ENCODE measurements at places on chromosomes 7 and 10.

DNA sequence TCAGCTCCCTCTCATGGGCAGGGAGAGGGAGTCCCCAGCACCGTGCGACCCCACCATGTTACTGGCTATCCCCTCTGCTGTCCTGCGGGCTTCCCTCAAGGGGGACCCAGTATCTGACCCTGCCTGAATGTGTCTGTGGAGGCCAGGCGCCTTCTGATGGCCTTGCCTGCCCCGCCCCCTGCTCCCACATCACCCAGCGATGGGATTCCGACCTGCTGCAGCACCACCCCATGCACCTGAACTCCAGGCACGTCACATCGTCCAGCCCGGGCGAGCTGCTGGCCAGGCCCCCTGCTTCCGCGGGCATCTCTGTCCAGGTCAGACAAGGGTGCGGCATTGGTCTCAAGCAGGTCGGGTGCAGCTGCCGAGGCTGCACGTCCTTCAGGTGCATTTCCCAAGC is 19.0 kb downstream of the LRRC27 start:
- no peak for DNase-seq

GRCh38 chr10:35379226-35380137 is 43.2 kb downstream of the CCNY start:
- DNase-seq, result peak; percentile 34

DNA sequence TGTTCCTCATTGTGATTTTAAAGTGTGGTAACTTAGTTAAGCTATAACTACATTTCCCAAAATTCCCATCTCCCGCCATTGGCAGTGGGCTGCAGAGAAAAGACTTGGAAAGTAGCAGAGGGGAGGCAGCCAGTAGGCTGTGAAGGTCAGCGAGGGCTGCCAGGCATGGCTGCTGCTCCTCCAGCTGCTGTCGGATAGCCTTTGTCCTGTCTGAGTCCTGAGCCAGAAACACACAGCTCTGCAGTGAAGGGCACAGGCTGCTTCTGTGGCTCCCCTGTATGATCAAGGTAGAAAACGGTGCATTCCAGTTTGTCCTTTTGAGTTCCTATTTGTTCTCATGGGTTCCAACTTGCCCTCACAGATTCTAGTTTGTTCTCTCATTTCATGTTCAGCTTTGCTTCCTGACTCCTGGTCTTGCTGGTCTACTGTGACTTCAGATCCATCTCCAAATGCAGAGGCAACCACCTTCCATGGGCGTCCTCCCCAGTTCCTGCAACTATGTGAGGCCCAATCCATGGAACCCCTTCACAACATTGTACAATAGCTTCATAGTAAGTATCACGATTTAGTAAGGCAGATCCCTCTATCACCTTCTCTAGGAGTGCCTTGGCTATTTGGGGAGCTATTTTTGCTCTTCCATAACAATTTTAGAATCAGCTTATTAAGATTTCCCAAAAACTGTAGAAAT is 31.7 kb downstream of the SYPL1 start:
- DNase-seq, result no peak

GRCh38 chr10:63573068-63573697 is 52.0 kb downstream of the REEP3 start:
- peak; percentile 21 for DNase-seq
